Ovary (tissue), 10 donors: ENCODE measurements at places on chromosomes 12 and 14. TPM values are rescaled to one million over a fixed set of nuclear protein-coding genes. Genes with fewer than 3 reads are reported as not detected.

GRCh38 chr12:14283489-14284144 is 81.9 kb upstream of the ATF7IP start:
- DNase-seq = no peak

GRCh38 chr14:23529016-23529415 is 22.5 kb downstream of the ZFHX2 start:
- no peak for DNase-seq

GRCh38 chr12:90572778-90573177 is 382.2 kb downstream of the CCER1 start:
- no peak for DNase-seq

DNA sequence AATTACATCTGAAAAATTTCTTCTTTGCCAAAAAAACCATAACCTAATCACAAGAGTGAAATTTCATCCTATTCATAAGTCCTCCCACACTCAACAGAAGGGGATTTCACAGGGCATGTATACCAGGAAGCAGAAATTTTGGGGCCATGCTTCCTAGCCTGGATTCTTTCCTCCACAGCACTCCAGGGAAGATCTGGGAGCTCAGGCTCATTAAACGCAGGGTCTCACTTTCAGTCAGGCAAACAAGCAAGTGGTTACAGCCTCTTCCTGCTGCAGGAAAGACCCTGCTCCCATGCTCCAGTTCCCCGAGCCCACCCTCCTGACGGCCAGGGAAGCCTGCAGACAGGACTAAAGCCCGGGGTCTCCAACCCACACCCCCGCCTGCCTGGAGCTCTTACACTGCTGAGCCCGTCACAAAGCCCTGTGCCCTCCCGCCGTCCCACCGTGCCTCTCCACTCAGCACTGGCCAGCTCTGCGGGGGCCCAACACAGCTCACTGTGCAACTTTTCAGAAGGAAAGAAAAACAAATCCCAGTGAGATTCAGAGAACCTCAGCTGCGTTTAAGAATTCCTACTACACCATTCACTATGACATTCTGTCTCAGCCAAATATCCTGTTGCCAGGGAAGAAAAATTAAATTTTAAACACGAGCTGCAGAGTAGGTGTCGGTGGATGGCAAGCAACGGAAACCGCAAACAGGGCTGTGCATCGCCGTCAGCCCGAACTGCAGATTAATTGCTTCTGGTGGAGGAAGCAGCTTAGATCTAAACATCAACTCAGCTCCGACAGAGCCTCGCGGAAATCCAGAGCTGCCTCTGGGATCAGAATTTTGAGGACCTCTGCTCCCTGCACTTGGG is 106.7 kb upstream of the SFSWAP start:
- no peak for DNase-seq

- no peak for DNase-seq
Observed at GRCh38 chr12:32688786-32689185, 9.7 kb downstream of the DNM1L start.

GRCh38 chr14:104644656-104645378 is 40.2 kb upstream of the TMEM179 start:
- DNase-seq = no peak

DNA sequence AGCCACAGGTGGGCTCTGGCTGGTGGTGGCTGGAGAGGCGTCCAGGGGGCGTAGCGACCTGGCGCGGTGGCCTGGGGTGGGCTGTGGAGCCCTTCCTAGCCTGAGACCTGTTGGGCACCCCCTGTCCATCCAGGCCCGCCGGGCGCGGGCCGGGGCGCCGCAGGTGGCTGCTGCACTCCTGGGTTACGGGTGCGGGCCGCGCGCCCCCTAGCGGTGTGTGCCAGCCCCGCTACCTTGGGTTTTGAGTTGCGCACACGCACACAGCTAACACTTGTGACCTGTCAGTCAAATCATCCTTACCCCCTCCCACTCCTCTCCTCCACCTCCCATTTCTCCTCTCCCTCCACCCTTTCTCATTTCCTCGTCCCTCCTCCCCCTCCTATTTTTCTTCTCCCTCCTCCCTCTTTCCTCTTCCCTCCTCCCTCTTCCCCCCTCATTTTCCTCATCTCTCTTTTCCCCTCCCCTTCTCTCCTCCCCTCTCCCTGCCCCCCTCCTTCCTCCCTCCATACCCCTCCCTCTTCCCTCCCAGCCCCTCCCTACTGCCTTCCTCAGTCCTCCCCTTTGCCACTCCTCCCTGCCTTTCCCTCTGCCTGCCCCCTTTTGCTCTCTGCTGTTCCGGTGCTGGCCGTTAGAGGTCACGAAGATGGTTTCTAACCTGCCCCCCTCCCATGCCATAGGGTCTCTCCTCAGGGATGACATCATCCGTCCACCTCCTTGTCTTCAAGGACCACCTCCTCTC is 2.3 kb downstream of the MEG3 start:
- DNase-seq = peak; percentile 64

DNA sequence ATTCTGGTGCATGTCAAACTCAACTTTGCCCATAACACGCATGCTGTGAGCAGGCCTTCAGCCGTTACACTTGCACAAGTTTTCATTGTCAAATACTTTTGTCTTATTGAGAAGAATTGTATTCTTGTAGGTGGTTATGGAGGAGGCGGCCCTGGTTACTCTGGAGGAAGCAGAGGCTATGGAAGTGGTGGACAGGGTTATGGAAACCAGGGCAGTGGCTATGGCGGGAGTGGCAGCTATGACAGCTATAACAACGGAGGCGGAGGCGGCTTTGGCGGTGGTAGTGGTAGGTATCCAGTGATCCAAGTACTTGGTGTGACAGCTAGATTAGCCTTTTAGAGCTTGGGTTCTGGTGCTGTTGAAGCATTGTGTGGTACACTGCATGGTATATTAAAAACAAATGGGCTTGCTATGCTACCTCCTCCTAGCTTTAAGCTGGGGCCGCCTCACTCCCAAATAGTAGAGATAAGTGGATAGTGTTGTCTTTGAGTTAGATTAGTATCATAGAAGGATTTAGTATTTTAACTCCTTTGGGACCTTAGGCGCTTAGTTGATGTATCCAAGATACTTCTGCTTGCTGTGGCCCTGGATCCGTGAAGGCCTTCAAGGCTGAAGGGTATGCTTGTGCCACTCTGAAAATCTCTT is 2.5 kb downstream of the HNRNPA1 start:
- no peak for DNase-seq

- no peak for DNase-seq
Observed at GRCh38 chr14:105531088-105531893, 4.9 kb downstream of the TMEM121 start.

GRCh38 chr14:61737915-61738314 is 24.3 kb upstream of the SNAPC1 start:
- no peak for DNase-seq

- no peak for DNase-seq
Observed at GRCh38 chr12:53431187-53431586, 7.5 kb downstream of the AMHR2 start.

GRCh38 chr14:24060984-24061913 is 9.4 kb downstream of the CARMIL3 start:
- no peak for DNase-seq

GRCh38 chr14:60922050-60922449 is 58.8 kb downstream of the TRMT5 start:
- DNase-seq = no peak

Gene ERH
- 186 TPM for total RNA-seq

Gene SLC38A2
- 175 TPM for total RNA-seq

Gene DDX51
- total RNA-seq = 24.6 TPM

Gene SERPINA5
- total RNA-seq = 23.8 TPM

Gene KRT81
- total RNA-seq = not detected

Gene TTC6
- 0.05 TPM for total RNA-seq

Gene CPNE6
- not detected for total RNA-seq

Gene CLEC7A
- total RNA-seq = 3.8 TPM

Gene ZNF385A
- total RNA-seq = 8.6 TPM

Gene BCL2L2
- total RNA-seq = 32.9 TPM
